ENCODE measurements at places on chromosomes 1 and 21.

DNA sequence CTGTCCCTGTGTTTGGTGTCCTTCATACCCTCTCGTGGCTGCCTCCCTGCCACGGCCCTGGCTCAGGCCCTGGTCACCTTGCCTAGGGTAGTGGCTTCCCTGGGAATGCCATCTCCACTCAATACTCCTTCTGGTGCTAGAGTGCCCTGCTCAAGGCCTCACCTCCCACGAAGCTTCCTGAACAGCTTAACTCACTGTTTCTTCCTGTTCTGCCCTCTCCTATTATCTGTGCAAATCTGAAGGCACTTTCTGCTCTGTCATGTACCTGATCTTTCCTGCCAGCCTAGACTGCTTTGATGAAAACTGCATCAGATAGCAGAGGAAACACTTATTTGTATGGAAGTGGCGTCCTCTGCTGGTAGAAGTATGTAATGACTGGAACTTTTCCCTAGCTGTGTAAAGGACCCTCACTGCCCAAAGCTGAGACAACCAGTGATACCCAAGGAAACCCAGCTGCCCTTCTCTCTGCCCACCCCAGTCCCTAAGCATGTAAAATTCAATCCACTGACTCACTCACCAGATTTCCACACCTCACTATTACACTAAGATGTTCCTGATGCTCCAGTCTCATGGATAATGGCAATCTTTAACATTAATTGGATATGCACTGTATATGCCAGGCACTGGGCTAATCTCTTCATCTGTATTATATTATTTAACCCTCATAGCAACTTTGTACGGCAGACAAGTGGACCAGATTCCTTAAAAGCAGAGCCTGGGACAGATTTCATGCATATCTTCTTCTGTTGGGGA lies 36.2 kb upstream of the BTG2 start:
- DNase-seq = peak; percentile 82

DNA sequence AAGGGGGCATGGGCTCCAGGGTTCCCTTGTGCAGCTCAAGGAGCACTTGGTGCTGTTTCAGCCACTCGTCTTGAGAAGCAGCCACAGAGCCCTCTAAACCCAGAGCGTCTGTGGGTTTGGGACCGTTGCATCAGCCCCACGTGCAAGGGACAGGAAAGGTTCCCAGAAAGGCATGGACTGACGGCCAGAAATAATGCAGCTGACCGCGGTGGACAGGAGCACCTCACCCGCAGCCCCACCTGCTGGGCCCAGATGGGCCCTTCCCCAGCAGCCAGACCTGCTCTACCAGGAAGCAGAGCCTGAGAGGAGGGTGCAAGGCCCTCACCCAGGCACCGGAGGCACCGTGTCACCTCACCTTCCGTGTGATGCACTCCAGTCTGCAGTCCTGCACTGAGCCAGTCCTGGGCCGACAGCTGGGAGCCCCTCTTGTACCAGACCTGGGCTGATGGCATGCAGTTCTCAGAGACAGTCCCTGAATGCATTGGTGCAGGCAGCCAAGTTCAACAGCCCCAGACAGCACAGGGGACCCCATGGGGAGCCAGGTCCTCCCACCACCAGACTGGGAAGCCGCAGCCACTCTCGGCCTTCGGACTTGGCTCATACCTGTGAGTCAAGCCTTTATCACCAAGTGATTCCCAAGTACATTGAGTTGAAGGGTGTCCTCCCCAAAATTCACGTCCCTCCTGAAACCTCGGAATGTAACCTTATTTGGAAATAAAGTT lies 4.8 kb upstream of the TFF3 start:
- DNase-seq = no peak

GRCh38 chr1:200359610-200360163 lies 50.1 kb downstream of the ZNF281 start:
- DNase-seq = peak; percentile 76

GRCh38 chr1:6761196-6761737 lies 24.0 kb upstream of the CAMTA1 start:
- DNase-seq = no peak

DNA sequence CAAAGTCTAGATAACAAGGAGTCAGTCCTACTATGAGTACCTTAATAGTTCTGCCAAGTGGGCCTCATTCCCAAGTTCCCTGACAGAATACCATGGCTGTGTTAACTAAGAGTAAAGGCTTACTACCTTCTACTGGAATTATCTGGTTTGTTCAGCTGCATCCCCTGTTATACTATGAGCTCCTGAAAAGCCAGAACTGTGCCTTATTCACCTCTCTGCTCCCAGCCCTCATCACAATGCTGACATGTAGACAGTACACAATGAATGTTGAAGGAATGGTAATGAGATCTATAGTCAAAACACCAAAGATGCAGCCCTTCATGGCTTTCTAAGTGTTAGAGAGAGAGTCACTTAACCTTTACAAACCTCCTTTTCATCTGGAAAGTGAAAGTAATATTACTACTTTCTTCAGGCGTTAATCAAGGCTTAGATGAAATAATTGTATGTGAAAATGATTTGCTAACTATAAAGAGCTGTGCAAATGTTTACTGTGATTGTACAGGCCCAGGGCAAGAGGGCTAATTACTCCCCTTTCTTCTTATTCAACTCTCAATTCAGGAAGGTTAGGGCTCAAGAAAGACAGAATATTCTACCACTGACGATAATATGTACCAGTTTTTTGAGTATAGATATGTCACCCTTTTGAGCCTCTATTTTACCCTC lies 70.3 kb upstream of the MROH9 start:
- DNase-seq = no peak

DNA sequence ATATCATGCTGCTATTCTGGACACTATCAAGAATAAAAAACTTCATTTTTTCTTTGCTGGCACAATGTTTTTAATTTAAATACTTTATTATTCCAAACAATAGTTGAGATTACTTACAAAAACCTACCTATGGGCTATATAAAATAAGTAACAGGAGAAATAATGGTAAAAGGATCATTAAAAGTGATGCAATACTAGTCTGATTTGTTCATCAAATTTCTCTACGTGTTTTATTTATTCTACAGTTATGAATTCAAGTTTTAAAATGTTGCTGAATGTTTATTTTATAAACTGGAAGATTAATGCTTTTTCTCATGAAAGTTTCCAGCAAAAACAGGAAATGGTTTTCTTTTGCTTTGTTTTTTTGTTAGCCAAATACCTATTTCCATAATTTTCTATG lies 662.4 kb upstream of the BRINP3 start:
- no peak for DNase-seq

GRCh38 chr1:3628445-3628844 lies 3.6 kb downstream of the TPRG1L start:
- DNase-seq = no peak

- DNase-seq = no peak
These were observed 34.7 kb downstream of the CDCA8 start for GRCh38 chr1:37726751-37727585.

DNA sequence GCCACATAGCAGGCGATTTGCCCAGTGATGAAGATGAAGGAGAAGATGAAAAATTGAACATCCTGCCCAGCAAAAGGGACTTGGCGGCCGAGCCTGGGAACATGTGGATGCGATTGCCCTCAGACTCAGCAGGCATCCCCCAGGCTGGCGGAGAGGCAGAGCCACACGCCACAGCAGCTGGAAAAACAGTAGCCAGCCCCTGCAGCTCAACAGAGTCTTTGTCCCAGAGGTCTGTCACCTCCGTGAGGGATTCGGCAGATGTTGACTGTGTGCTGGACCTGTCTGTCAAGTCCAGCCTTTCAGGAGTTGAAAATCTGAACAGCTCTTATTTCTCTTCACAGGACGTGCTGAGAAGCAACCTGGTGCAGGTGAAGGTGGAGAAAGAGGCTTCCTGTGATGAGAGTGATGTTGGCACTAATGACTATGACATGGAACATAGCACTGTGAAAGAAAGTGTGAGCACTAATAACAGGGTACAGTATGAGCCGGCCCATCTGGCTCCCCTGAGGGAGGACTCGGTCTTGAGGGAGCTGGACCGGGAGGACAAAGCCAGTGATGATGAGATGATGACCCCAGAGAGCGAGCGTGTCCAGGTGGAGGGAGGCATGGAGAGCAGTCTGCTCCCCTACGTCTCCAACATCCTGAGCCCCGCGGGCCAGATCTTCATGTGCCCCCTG lies 3.3 kb downstream of the ZBTB18 start:
- DNase-seq = no peak

GRCh38 chr1:78340006-78340405 lies 150.8 kb upstream of the PTGFR start:
- peak; percentile 87 for DNase-seq
